Fibroblast of gingiva (primary cell): ENCODE measurements at places on chromosomes 7 and 10.

DNA sequence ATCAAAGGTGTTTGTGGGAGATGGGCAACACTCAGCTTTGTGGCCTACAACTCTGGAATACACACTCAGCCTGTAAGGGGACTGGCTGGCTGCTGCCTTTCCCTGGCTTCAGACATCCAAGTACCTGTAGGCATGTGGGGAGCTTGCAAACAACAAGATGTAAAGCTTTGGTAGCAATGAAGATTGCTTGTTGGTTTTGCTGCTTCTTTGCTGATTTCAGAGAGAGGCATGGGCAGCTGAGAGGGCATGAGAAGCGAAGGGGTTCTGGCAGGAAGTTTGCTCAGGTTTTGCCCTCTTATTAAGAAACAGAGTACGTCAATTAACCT, 434.8 kb downstream of the LRMDA start:
- no peak for DNase-seq

DNA sequence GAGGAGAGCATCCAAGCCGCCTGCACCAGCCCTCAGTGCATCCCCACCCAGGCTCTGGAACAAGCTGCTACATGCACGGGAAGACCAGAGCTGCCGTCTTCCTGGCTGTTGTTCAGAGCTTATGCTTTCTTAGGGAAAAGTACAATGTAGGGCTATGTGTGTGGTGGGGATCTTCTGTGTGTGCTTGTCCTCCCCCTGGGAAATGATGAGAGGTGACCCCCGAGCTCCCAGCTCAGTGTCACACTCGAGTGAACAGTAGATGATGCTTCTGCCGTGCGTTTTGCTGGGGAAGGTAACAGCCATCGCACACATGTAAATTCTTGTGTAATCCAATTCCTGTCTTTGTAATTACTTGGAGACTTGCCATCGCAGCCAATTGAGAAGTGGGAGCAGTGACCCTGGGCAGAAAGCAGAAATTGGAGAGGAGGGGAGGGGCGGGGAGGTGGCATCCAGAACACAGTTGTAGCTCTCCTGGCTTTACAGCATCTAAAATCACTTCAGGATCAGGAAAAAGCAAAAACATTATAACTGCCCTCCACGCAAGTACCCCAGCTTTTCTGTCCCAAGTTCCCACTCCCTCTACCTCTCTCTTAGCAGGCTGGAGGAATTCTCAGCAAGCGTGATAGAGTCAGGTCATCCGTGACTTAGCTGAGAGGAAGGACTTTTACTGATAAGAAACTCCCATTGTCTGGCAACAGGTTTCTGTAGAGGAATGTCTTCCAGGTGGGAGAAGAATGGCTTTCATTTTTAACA, 149.6 kb downstream of the TCF7L2 start:
- DNase-seq: no peak

GRCh38 chr7:29282819-29283414, 88.3 kb downstream of the CHN2 start:
- DNase-seq: no peak

DNA sequence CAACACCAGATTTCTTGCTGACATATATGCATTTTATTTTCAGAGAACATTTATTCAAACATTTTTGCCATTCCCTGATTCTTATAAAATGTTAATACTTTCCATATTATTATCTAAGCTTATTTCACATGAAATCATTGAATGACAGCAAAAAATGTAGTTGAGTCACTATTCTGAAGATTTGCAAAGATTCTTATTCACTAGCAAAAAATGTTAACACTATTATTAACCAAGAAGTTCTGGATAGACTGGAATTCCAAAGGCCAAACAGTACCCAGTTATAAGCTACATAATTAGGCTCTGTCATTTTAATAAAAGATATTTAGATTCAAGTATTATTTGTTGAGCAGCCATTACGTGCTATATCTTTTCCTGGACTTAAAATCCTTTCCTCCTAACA, 4.3 kb downstream of the GSTO2 start:
- no peak for DNase-seq

DNA sequence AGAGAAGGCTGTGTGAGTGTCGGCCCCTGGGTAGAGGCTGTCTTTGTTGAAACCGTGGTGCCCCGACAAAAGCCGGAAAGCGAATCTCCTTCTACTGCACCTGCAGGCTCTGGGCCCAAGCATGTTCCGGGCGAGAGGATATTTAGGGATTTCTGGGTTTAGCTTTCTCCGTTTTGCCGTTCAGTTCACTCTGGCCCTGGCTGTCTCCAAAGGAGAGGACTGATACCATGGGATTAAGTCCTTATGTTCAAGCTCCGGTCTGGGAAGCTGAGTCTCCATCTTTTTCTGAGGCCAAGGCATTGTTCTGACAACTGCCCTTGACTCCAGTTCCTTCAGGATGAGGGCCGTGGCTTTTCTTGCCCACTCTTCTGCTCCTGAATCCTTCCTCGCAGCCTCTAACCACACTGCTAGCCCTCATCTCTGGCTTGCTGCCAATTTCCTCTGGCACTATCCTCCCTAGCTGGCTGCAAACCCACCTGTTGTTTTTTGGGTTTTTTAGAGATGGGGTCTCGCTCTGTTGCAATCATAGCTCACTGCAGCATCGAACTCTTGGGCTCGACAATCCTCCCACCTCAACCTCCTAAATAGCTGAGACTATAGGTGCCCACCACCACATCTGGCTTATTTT, 206.8 kb downstream of the SKIDA1 start:
- no peak for DNase-seq

- peak; percentile 81 for DNase-seq
Observed at GRCh38 chr7:6160191-6160623, 112.2 kb downstream of the CYTH3 start.

GRCh38 chr7:155258226-155258560, 39.5 kb upstream of the INSIG1 start:
- peak; percentile 95 for DNase-seq

DNA sequence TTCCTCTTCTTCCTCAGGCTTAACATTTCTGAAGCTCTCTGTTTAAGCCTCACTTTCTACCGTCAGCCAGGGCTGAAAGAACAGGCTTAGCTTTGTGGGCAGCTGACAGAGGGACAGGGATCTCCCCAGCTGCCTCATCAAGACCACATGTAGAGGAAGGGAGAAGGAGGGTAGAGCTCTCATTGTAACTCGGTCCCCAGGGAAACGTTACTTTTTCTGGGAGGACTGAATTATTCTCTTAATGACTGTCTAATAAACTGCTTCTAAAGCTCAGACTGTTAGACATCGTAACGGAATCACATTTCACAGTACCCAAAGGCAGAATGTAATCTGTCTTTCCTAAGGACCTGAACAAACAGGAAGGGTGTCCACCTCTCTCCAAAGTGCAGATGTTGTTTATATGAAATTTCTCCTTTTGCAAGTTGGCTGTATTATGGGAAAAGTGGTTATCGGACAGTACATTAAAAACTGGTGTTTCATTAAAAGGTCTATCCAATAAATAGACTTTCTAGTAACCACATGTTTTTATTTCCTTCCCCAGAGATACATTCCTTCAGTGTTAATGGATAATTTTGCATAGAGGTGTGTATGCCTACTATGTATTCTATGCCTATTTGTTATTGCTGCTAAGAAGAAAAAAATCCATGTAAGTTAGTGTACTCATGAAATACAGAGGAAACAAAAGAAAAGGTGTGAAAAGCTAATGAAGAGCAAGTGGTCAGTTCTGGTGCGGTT, 144.2 kb downstream of the CTTNBP2 start:
- DNase-seq: no peak

GRCh38 chr10:70714951-70715350, 42.6 kb downstream of the ADAMTS14 start:
- DNase-seq: no peak

DNA sequence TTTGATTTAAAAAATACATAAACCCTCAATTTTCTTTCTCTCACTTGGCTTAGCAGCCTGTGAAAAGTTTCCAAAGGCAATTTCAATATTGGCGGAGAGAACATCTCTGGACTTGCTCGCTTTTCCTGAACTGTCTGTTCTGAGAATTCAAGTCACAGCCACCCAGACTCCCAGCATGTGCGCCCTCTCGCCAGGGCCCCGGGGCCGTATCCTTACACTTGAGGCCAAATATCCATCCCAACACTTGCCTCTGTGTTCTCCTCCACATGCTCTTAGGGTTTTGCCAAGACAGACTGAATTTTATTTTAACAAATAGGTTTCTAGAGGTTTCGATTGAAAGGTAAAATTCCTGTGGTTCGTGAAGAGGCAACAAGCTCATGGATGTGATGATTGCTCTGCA, 111.5 kb upstream of the GPR26 start:
- no peak for DNase-seq

DNA sequence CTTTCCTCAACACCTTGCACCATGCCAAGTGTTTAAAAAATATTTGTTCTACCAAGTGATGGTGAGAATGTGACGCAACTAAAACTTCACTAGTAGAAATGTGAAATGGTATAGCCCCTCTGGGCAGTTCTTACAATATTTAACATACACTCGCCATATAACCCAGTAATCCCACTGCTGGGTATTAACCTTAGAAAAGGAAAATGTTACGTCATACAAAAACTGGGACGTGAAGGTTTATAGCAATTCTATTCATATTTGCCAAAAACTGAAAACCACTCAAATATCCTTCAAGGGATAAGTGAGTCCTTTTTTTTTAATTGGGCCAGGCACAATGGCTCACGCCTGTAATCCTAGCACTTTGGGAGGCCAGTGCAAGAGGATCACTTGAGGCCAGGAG, 279.3 kb downstream of the SKIDA1 start:
- DNase-seq: no peak
